Activated naive CD4-positive, alpha-beta T cell treated with anti-CD3 and anti-CD28 coated beads, Interleukin-2, amount 50 U/mL, for 72 hours (primary cell): ENCODE measurements at places on chromosomes 5 and 9. TPM values are rescaled to one million over a fixed set of nuclear protein-coding genes. Genes with fewer than 3 reads are reported as not detected.

- DNase-seq, result no peak
Measured at GRCh38 chr5:159178978-159179377, 30.4 kb downstream of the RNF145 start.

- DNase-seq, result no peak
Measured at GRCh38 chr9:123011878-123012528, 21.5 kb upstream of the GPR21 start.

- DNase-seq, result no peak
Measured at GRCh38 chr9:88233091-88233490, 94.8 kb upstream of the SPATA31C2 start.

Gene HACD4
- 0.87 TPM for total RNA-seq

- DNase-seq, result no peak
Measured at GRCh38 chr9:2583308-2584013, 38.1 kb upstream of the VLDLR start.

DNA sequence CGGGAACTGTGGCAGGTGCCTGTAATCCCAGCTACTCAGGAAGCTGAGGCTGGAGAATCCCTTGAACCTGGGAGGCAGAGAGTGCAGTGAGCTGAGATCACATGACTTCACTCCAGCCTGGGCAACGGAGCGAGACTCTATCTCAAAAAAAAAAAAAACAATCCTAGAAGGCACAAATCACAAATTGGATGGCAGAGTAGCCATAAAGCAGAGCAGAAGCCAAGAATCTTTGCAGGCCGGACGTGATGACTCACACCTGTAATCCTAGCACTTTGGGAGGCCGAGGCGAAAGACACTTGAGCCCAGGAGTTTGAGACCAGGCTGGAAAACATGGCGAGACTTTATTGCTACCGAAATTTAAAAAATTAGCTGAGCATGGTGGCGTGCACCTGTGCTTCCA lies 9.2 kb upstream of the FUBP3 start:
- no peak for DNase-seq

- DNase-seq, result no peak
Measured at GRCh38 chr9:573691-574410, 267.6 kb upstream of the DMRT1 start.

Gene ZFP2
- total RNA-seq, result 0.50 TPM

Gene TNPO1
- 87.4 TPM for total RNA-seq

- DNase-seq, result no peak
Measured at GRCh38 chr5:95878417-95879323, 56.1 kb upstream of the GLRX start.

DNA sequence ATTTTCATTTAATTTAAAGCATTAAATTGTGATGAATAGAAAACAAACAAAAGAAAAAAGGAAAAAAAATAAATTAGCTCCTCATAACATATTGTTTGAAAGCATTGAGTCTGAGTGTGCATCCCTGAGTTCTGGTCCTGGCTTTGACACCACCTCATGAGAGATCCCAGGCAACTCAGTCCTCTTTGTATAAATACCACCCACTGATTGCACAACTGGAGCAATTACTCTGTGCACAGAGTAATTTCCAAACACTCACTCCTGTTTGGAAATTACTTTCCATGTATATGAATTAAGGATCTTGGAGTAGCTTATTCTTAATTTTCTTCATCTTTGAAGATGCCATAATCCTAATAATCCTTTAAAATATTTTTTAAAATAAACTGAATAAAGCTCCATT lies 59.4 kb upstream of the C5orf46 start:
- DNase-seq, result no peak

Gene DBH
- total RNA-seq, result not detected

DNA sequence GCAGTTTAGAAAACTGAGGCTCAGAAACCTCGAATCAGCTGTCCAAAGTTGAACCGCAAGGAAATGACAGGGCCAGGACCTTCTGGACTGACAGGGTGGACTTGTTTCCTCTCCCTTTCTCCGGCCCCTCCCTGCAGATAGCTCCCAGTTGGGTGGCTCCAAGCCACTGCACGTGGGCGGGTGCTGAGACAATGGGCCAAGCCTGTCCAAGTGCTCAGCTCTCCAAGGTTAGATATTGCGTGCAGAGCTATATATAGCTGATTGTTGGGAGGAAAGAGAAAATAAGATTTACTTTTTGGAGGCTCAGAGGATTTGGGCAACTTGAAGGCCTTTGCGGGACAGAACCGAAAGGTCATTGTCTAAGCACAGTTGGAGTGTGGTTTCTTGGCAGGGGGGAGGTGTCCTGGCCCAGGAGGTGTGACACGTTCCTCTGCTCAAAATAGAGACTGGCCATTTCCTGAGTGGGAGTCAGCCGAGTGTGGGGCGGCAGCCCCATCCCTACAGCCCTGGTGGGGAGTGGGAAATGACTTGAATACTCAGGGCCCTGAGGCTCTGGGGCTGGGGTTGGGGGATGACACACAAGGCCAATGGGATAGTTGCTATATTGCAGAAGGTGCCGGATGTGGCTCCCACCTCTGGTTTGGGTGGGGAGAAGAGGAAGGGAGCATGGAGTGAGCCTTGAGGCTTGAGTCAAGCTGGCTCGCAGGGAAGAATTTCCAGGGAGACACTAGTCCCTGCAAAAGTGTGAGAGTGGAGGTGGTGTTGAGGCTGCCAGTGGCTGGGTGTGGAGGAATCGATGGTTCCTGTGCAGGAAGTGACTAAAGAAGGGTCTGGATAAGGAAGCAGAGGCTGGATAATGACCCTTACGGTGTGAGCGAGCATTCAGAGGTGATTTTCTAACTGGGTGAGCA lies 44.4 kb upstream of the SMAD5 start:
- no peak for DNase-seq

DNA sequence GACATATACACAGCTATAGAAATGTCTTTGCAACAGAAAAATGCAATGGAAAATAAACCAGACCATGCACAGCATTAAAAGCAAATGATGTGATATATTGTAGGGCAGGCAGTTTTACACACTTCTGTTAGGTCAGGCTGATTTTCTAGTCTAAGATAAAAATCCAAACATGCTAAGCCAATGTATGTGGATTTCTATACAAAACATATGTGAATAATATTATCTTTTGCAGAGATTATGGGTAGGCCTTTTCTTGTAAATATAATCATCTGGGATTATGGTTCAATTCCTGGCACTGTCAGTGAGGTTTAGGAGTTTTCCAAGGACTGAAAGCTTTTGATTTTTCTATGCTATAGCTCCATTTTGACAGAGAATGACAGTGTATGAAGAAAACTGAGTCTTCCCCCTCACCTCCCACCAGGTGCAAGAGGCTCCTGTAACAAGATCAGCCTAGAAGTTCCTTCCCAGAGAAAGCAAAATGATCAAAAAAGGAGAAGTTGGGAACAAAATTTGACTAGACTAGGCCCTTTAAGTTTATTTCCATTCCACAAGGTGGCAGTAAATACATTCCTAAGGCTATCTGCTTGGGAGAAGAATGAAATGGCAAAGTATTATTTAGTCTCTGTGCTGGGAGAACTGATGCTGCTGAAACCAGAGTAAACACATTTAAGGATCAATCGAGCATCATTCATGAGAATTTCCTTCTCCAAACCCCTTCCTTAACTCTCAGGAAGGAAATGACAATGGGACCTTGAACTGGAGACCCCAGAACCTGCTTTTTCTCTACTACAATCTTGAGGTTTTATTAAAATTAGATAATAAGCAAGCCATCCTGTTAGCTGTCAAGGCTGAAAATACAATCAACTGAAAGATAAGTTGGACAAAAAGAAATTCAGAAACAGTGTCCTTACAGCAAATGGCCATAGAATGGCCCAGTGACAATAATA lies 133.0 kb upstream of the TUT7 start:
- DNase-seq, result no peak

- DNase-seq, result no peak
Measured at GRCh38 chr9:125439434-125440272, 178.0 kb downstream of the GAPVD1 start.

- no peak for DNase-seq
Measured at GRCh38 chr5:39413771-39414170, 11.0 kb downstream of the DAB2 start.

DNA sequence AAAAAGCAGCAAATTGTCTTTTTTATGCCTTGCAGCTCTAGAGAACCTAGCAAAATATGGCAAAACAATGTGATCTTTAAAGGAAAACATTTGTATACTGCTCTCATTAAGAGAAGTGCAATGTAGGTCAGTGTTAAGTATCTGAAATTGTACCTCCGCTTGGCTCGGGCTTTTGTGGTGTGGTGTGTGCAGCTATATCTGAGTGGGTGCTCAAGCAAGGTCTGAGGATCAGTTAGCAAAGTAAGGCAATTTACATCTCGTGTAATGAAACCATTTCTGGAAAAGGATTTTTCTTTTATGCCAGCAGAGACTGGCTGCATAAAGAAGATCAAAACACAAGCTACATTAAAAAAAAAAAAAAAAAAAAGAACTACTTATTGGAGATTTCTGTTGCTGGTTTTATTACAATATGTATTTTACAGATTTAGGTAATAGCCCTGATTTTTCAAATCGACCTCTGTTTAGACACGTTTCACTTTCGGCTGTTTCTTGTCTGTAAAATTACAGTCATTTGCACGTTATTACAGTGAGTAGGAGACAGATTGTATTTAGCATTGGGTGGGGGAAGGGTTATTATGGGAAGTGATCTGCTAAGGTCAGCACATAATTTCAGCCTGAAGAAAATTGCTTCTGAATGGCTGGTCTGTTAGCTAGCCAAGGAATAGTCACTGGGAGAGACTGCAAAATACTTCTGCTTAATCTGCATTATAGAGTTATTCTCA lies 7.9 kb upstream of the ZNF608 start:
- DNase-seq, result no peak

- DNase-seq, result no peak
Measured at GRCh38 chr5:146073239-146073900, 32.0 kb downstream of the PLAC8L1 start.

Gene ADAMTS16
- not detected for total RNA-seq

DNA sequence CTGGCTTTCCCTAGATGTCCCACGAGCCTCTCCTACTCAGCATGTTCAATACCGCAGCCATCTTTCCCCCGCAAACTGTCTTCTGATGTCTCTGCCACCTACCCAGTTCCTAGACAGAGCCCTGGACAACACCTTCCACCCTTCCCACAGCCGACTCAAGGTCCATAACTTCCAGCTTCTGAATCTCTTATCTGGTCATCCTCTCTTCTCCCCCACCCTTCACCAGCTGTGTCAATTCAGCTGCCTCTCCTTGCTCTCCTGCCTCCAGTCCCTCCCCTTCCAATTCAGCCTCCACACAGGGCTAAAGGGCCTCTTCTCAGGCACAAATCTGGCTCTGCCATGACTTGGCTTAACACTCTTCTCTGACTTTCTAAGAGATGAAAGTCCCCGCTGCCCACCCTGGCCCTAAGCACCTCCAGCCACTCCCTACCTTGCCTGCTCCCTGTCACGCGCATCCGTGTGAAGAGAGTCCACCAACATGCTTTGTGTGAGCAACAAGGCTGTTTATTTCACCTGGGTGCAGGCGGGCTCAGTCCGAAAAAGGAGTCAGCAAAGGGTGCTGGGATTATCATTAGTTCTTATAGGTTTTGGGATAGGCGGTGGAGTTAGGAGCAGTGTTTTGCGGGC lies 25.2 kb downstream of the AQP7 start:
- DNase-seq, result no peak

DNA sequence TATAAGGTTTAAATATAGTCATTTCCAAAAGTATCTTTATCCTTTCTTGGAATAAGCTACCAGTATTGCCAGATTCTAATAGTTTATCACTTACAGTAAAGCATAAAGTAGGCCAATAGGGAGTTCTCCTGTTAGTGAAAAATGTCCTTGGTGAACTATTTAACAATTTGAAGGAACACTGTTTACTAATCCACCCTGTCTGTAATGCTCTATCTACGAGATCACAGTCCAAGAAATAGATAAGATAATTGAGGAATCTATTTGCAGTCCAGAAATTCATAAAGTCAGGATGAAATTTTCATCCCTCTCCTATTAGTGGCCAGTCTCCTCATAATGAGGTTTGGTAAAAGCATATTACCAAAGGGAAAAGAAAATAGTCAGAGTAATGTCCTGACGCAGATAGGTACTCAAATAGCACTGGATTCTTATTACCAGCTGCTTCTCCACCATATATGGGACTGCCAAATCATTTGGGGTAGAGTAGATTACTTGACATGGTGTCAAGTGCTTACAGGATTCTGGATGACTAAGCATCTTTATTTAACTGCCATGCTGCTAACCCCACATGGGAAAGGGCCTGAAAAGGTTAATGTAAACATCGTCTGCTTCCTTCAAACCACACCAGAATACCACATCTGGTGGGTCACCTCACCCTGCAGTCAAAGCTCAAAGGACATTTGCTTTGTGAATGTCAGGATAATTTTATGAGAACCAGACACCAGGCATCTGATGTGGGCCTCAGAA lies 808.1 kb downstream of the EFNA5 start:
- DNase-seq, result no peak

- no peak for DNase-seq
Measured at GRCh38 chr9:112094948-112095681, 80.0 kb downstream of the SUSD1 start.

Gene ZNF883
- 0.16 TPM for total RNA-seq

Gene IFNW1
- total RNA-seq, result not detected

GRCh38 chr5:180334176-180334575 lies 19.0 kb downstream of the GFPT2 start:
- no peak for DNase-seq
